ENCODE measurements at places on chromosomes 4 and X.

DNA sequence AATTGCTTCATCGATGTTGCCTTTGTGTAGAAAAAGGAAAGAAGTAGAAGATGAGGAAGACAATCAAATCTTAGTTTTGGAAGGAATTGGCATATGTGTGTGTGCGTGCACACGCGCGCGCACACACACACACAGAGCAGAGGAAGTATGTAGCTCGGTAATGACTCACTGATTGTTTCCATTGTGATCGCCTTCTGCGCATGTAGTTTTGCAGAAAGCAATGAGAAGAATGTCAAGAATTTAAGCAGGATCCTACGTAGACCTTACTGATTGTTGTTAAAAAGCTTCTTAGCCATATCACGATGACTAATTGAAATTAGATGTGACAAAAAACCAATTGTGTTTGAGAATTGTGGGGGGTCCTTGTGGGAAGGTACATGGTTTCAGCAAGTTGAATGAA, 12.8 kb upstream of the LIMCH1 start:
- peak; percentile 96 for DNase-seq

DNA sequence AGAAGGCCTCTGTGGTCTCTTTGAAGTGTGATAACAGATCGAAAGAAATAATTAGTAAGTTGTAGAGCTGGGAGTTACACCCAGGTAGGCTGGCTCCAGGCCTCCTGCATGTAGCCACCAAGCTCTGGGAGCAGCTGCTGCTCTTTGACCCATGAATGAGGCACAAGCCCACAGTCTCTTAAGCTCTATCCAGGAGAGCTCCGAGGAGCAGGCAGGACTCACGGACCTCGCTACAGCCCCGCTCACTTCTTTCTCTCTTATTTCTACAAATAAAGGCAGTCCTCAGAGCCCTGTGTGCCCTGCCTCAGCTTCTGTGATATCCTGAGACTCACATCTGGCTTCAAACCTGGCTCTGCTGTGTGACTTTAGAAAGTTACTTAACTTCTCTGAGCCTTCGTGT, 86.9 kb downstream of the EVC start:
- no peak for DNase-seq

DNA sequence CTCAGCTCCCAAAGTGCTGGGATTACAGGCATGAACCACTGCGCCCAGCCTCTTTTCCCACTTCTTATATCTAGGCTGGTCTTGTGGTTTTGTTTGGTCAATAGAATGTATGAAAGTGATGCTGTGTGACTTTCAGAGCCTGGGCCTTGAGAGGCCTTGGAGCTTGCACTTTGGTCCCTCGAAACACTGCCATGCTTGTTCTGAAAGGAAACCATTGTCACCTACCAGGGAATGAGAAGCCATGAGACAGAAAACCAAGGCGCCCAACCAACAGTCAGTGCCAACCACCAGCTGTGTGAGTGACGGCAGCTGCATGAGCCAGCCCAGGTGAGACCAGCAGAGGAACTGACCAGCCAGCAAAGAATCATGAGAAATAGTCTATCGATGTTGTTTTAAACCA, 57.4 kb downstream of the SCD5 start:
- DNase-seq, result no peak

- DNase-seq, result peak; percentile 2
Measured at GRCh38 chr4:154854362-154854761, 73.3 kb downstream of the RBM46 start.

- DNase-seq, result no peak
Measured at GRCh38 chrX:135632353-135632752, 81.1 kb upstream of the CT45A1 start.

DNA sequence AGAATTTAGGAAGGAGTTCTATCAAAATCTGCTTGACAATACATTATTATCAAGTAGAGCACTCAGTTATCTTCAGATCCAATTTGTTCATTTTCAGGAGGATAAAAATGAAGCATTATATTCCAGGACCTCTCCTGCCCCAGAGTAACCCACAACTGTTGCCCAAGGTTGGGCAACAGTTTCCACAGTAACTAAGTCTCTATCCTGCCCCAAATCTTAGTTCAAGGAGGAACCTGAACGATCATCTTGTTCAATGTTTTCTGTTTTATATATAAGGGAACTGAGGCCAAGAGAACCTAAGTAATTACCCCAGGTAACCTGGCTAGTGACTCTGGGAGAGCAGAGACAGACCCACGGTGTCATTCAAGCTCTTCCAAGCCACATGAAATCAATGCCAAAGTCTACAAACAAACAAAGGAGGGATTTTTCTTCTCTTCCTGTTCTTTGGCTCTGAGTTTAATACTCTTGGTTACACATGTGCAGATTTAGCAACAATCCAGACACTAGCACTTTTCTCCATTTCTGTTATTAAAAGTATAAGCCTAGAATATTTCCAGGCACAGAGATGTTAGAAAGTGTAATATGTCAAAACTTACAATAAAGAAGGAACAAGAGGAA, 105.6 kb downstream of the C4orf51 start:
- DNase-seq, result no peak

GRCh38 chrX:153922932-153923857, 2.9 kb downstream of the ARHGAP4 start:
- DNase-seq, result peak; percentile 28

DNA sequence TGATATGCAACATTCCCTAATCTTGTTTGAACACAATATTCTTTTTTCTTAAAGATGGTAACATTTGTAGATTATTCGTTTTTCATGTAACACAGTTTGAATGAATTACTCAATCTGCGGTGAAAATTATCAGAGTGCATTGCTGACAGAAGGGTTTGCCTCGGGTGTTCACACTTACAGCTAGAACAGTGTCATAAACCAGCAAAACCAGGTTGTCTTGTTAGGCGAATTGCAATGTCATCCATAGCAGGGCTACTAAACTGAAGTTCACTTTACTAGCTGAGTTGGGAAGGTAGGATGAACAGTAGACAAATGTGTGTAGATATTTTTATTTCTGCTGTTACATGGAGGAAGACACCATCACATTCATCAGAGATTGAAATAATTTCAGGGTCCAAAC, 98.9 kb downstream of the SLC39A8 start:
- DNase-seq, result no peak

- peak; percentile 86 for DNase-seq
Measured at GRCh38 chr4:184408021-184408683, 66.2 kb downstream of the IRF2 start.

- DNase-seq, result no peak
Measured at GRCh38 chr4:13968723-13969122, 341.2 kb upstream of the BOD1L1 start.

- DNase-seq, result no peak
Measured at GRCh38 chr4:164614329-164614728, 139.6 kb upstream of the SMIM31 start.

GRCh38 chrX:103540145-103540544, 20.9 kb upstream of the RAB40A start:
- DNase-seq, result peak; percentile 47

GRCh38 chr4:156805696-156806095, 165.9 kb downstream of the PDGFC start:
- DNase-seq, result no peak

GRCh38 chr4:174401471-174402130, 117.9 kb downstream of the CEP44 start:
- peak; percentile 11 for DNase-seq

All from fibroblast of skin of right biceps (primary cell).